ENCODE measurements at places on chromosomes 16 and 17.
A peak's percentile ranks its signal among the peaks of the same experiment; 100 is the strongest.

GRCh38 chr16:28274676-28275075 is 17.6 kb upstream of the SBK1 start:
- no peak for DNase-seq

GRCh38 chr17:80890921-80891396 is 100.7 kb upstream of the CHMP6 start:
- no peak for DNase-seq

- peak; percentile 88 for DNase-seq
Observed at GRCh38 chr16:3021449-3022207, 1.5 kb downstream of the TNFRSF12A start.

DNA sequence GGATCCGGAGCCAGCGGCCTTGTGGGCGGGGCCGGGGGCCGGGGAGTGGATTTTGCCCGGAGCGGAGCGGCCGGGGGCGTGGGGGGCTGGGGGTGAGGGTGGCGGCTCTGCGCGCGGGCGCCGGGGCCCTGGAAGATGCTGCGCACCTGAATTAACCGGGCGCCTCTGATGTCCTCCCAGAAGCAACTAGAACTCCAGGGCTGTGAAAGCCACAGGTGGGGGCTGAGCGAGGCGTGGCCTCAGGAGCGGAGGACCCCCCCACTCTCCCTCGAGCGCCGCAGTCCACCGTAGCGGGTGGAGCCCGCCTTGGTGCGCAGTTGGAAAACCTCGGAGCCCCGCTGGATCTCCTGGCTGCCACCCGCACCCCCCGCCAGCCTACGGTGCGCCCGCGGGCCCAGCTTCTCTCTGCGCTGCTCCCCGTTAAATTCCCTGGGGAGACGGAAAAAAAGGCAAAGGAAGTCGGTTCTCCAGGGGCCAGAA is 549 bp downstream of the SLC26A11 start:
- peak; percentile 35 for DNase-seq

DNA sequence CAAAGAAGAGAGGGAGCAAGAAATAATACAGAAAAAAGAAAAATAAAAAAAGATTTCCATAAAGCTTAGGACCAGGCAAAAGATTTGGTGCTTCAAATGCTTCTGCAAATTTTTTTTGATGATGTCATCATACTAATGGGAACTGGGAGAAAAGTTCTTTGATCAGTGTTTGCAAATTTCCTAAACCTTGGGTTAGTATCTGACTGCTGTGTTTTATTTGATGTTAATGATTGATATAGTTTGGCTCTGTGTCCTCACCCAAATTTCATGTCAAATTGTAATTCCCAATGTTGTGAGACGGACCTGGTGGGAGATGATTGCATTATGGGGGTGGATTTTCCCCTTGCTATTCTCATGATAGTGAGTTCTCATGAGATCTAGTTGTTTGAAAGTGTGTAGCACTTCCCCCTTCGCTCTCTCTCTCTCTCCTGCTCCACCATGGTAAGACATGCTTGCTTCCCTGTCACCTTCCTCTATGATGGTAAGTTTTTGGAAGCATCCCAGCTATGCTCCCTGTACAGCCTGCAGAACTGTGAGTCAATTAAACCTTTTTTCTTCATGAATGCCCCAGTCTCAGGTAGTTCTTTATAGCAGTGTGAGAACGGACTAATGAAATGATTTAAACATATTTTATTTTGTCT is 72.6 kb downstream of the TMEM100 start:
- DNase-seq, result no peak

GRCh38 chr16:67282447-67282805 is 3.1 kb downstream of the PLEKHG4 start:
- no peak for DNase-seq

DNA sequence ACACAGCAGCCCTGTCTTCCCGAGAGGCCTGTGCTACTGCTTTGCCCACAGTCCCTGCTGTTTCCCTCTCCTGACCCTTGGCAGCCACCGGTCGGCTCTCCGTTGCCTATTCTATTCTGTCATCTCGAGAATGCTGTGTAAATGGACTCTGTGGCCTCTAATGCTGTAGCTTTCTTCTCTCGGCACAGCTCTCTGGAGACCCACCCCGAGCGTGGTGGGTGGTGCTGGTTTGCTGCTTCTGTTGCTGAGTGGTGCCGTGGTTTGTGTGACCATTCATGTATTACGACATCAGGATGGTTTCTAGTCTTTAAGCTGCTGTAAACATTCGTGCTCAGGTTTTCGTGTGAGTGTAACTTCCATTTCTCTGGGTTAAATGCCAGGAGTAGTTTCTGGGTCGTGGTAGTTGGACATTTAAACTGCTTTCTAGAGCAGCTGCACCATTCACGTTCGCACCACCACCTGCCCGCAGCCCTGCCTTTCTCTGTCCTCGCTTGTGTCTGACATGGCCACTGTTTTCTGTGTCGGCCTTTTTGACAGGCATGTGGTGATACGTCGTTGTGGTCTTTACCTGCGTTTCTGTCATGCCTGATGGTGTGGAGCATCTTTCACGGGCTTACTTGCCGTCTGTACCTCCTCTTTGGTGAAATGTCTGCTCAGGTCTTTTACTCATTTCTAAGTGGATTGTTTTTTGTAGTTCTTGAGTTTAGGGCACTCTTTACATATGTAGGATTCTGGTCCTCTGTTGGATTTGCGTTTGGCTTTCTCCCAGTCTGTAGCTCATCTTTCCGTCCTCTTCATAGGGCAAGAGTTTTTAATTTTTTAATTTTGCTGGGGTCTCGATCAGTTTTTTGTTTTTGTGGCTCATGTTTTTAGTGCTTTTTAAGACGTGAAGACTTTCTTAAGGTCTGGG is 47.7 kb upstream of the ZNF750 start:
- DNase-seq, result no peak

DNA sequence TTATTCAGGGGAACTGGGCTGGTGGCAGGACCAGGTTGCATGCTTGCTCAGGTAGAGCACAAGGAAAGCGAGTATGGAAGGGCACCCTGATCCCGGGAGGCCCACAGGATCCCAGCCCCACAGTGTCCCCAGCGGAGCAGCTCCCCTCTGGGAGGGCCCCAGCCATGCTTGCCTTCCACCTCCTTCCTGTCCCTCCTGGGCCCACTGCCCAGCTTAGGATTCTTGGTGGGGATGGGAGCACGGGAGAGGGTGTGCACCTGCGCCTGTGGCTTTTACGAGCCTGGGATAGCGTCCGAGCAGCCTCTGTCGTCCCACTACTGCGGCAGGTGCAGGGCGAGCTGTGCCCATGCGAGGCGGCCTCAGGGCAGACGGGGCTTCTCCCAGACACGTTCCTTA is 114.5 kb downstream of the BANP start:
- peak; percentile 15 for DNase-seq

DNA sequence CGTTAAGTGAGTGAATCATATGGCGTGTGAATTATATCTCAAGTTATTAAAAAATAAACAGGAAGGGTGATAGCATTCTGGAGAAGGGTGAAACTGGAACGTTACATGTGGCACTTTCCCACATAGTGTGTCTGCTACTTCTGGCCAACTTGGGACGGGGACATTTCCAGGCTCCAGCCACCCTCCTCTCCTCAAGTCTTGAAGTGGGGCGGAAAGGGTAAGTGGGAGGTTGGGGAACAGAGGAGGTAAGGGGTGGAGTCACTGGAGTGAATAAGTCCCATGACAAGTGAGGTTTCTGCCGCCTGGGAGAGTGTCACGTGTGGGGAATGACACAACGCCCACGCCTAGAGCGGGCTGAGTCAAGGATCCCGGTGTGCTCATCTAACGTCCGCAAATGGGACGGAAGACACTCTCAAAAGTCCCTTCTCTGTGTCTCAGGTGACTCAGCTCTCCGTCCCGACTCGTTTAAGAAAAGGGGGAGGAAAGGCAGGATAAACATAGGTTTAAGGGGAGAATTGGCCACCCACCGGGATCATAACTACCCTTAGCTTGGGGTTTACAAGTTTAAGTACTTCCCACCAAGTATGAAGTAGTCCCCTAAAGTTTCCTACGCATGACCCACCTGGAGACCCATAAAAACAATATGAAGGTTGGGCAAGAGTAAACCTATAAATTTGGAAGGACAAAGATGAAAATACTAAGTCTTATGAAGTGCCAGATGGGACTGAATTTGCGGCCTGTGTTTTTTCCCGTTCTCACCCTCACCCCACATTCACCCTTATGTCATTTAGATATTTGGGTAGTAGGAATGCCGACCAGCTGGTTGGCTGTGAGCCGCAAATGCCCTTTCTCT is 1.2 kb upstream of the SPAG9 start:
- peak; percentile 68 for DNase-seq

GRCh38 chr16:50565428-50565827 is 17.2 kb downstream of the NKD1 start:
- no peak for DNase-seq

- DNase-seq, result no peak
Observed at GRCh38 chr17:15349119-15349518, 7.7 kb upstream of the TEKT3 start.
